Activated T-helper 17 cell treated with anti-CD3 and anti-CD28 coated beads, Interleukin-2, amount 50 U/mL, for 72 hours (primary cell): ENCODE measurements at places on chromosomes 12 and 14.

GRCh38 chr12:22971247-22971646 is 346.3 kb downstream of the ETNK1 start:
- ATAC-seq, result no peak

GRCh38 chr12:28191051-28192048 is 1.1 kb downstream of the CCDC91 start:
- peak; percentile 71 for ATAC-seq

DNA sequence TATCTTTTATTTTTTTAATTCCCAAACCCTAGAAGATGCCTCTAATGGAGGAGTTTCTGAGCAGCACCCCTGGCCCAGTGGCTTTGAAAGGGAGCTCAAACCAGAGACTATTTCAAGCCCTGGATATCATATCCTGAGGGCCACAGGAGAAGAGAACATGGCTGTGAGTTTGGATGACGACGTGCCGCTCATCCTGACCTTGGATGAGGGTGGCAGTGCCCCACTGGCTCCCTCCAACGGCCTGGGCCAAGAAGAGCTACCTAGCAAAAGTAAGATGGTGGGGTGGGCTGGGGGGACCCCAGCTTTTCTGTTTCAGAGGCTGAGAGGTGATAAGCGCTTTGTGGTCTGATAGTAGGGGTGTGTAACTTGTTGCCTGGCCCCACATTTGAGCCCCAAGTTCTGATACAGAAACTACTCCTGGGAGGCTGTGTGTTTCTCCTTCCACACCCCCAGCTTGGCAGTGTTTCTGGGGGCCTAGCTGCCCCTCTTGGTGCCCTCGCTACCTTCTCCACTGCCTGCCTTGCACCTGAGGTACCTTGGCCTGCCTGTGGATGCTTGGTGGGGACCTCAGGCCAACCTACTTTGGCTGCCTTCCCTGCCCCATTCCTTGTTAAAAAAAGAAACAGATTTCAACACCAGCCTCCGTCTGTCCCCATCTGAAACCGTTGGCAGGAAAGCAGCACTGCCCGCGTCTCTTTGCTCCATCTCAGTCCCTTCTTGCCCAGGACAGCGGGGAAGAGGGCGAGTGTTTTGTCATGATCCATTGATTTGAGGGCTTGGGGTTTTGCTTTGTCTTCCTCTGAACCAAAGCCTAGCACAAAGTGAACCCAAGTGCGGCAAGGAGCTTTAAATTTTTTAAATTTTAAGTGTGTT is 5.7 kb downstream of the TPCN1 start:
- no peak for ATAC-seq

DNA sequence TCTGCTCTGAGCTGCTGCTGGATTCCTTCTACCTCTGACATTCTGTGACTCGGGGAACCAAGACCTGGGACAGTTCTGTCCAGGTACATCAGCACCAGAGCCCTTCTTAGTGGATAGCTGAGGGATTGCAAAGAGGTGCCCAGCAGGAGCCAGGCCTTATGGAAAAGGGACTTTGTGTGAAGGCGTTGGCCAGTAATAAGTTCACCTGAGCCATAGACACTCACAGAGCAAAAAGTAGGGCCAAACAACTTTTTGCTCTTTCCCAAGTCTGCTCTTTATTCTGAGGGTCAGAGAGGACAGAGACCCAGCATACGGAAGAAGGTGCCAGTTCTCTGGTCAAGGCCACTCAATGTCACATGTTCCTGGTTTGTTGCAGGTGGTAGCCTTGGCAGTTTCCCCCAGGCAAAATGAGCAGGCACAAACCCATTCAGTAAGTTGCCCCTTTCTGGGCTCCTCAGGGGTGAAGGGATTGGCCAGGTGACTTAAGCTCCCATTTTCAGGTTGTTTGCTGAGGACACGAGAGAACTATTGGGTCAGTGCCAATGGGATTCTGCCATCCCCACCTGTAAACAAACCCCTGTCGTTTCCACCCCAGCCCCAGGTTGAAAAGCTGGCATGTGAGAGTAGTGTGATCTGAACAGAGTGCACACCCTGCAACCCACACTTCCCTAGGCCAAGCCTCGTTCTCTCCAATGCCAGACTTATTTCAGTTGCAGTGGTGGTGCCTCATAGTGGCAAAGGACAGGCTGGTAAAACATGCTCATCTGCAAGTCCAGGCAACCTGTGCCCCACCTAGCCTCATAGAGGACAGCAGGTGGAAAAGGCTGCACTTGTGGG is 150.3 kb downstream of the SMOC1 start:
- ATAC-seq, result no peak

DNA sequence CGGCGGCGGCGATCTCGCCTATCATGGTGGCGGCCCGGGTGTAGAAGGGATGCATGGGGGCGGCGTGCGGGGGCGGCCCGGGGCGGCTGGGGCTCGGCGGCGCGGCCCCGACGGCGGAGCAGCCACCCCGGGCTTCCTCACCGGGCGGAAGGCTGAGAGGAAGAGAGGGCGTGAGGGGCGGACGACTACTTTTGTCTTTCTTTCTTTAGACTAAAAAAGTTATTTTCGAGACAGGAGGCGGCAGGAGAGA is 240 bp downstream of the BTG1 start:
- peak; percentile 6 for ATAC-seq
